ENCODE measurements at places on chromosomes 2 and 18.

DNA sequence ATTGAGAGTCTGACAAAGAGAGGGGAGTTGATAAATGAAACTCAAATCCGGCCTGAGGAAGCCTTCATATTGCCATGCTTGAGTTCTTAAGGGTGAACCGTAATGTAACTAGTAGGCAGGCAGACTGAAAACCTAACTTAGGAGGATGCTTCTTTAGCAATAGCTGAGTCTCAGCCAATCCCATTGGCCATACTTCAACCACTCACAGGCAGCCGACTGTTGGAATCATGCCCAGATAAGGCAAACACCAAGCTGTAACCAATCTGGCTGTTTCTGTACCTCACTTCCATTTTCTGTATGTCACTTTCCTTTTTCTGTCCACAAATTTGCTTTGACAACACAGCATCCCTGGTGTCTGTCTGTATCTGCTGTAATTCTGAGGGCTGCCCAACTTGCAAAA, 39.5 kb downstream of the TPRKB start:
- no peak for DNase-seq

GRCh38 chr2:54763636-54764291, 40.3 kb downstream of the EML6 start:
- DNase-seq = peak; percentile 13

- no peak for DNase-seq
Measured at GRCh38 chr2:138219961-138220360, 255.7 kb downstream of the HNMT start.

GRCh38 chr2:28032816-28033215, 142.3 kb downstream of the BABAM2 start:
- no peak for DNase-seq

GRCh38 chr2:60507211-60507965, 46.1 kb downstream of the BCL11A start:
- DNase-seq = no peak

DNA sequence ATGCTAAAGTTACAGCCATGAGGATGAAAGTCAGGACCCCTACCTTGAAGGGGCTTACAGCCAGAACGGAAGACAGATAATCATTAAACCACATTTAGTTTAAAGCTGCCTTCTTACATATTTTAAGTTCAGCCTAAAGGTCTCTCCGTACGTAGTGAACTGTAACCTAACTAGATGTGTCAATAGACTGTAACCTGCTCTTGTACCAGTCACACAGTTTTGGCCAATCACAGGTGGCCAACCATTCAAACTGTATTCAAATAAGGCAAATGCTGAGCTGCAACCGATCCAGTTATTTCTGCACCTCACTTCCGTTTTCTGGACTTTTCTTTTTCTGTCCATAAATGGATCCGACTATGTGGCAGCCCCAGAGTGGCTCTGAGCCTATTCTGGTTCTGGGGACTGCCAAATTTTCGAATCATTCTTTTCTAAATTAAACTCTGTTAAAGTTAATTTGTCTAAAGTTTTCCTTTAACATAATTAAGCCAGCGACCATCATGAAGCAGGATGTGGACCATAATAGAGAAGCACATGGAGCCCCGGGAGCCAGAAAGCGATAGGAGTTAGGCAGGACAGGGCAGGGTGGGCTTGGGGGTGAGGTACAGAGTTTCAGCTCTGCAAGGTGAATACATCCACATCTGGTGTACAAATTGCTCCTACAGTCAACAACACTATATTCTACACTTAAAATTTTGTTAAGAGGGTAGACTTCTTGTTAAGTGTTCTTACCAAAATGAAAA, 48.4 kb upstream of the YPEL5 start:
- DNase-seq = no peak

GRCh38 chr2:201258666-201259615, 1.4 kb upstream of the CASP8 start:
- DNase-seq = no peak

DNA sequence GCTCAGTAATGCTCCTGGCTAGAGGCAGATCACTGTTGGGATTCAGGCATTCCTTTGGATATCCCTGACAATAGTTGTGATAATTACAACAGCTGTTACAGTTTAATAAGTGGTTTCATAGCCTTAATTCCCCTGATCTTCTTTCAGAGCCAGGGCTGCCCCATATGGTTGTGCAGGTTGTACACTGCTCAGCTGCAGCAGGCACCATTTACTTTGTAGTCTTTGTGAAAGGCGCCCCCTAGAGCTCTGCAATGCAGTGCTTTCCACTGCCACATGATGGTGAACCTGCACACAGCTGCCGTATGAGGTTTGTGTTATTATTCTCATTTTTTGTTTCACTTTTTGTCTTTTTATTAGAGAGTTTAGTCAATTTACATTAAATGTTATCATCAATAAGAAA, 239.1 kb downstream of the KCNS3 start:
- no peak for DNase-seq

DNA sequence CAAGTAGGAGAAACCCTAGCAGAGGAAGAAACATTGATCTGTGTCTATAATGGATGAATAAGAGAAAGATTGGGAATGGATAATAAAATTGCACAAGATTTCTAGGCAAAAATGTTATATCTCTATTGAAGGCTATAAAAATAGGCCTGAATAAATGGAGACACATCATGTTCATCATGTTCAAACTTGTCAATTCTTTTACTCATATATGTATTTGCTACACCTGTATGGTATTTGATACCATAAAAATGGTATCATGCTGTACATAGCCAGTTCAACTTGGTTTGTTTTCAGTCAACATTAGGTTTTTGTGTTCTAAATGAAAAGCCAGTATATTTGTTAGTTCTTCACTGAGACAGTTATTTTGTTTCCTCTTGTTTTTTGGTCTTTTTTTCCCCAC, 132.2 kb upstream of the RNF152 start:
- no peak for DNase-seq

GRCh38 chr18:48430150-48430549, 21.0 kb upstream of the ZBTB7C start:
- no peak for DNase-seq

DNA sequence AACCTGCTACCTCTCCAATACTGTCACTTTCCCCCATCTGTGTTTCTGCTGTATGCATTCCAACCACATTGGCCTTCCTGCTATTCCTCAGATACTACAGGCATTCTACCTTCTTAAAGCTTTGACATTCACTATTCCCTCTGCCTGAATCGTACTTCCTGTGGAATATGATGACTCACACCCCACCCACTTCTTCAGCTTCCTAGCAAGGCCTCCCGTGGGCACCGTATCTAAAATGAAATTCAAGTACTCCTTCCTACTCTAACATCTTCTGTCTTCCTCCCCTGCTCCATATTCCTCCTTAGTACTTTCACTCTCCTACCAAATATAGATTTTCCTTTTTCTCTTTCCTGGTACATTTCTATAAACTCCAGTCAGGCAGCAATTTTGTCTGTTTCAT, 710.4 kb downstream of the RNF144A start:
- DNase-seq = no peak

- DNase-seq = no peak
Measured at GRCh38 chr18:63259567-63260379, 59.8 kb downstream of the BCL2 start.

DNA sequence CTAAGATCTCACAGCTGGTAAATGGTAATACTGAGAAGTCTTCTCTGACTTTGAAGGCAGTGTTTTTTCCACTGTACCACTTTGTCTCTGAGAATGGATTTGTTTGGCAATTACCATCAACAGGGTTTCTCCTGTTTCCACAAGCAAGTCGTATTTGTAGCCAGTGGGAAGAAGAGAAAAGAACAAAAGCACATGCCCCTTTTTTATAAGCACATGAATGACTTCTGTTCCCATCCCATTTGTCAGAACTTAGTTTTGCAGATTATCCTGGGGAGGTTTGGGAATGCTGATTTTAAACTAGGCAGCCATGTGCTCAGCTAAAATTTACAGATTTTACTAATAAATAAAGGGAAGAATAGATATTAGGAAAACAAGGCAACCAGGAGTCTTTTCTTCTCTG, 92.9 kb upstream of the ZSWIM2 start:
- no peak for DNase-seq

DNA sequence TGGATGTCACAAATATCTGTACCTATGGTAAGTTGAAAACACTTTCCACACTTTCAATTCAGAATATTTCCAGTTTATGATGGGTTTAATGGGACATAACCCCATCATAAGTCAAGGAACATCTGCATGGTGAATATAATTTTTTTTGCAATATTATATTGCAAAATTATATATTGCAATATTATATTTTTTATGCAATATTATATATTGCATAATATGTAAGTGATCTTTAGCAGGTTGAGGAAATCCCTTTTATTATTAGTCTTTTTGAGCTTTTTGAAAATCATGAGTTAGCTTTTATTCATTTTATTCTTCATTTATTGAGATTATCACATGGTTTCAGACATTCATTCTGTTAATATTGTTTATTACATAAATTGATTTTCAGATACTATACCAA, 342.2 kb upstream of the GALNT5 start:
- DNase-seq = no peak

DNA sequence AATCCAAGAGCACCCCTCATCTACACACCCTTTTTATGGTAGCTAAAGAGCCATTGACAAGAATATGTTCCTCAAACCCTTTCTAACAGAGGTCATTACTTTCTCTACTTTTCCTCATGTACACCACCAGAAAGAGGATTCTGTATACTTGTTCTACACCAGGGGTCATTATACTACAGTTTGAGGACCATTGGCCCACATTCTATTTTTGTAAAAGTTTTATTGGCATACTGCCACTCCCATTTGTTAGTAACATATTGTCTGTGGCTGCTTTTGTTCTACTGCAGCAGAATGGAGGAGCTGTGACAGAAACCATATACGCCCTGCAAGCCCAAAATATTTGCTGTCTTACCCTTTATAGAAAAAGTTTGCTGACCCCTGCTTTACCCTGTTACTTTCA, 14.3 kb downstream of the HTR2B start:
- no peak for DNase-seq

DNA sequence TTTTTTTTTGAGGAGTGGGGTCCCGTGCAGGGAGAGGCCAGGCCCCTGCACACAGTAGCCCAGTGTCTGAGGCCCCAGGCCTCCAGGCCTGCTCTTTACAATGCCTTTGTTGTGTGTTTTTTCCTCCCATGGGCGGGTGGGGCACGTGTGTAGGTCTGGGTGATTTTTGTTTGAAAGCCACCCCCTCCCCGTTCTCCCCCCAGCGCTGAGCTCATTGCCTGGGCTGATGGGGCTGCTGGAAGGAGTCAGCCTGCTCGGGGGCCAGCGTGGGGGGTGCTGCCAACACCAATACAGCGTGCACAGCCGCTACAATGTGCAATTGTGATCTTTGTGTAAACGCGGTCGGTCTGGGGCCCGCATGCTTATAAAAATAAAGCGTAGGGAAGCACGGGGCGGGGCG, 142.7 kb downstream of the DYSF start:
- no peak for DNase-seq

DNA sequence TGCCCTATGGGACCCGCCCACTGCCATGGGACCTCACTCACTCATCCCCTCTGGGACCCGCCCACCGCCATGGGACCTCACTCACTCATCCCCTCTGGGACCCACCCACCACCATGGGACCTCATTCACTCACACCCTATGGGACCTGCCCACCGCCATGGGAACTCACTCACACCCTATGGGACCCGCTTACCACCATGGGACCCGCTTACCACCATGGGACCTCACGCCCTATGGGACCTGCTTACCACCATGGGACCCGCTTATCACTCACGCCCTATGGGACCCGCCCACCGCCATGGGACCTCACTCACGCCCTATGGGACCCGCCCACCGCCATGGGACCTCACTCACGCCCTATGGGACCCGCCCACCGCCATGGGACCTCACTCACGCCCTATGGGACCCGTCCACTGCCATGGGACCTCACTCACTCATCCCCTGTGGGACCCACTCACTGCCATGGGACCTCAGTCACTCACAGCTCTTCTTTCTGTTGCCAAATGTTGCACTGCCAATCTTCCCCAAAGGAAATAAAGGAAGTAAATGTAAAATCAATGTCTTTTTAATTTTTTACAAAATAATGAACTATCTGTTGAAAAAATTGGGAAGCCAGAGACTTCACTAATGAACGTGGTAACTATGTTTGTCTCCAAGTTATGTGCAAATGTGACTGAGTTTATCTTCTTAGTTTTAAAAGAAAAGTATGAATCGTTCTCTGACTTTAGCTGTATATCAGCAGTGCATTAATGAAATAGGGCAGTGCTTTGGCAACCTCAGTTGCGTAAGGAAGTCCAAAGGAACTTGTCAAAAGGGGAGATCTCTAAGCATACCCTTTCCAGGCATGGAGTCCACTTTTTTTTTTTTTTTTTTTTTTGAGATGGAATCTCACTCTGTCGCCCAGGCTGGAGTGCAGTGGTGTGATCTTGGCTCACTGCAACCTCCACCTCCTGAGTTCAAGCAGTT, 101.5 kb upstream of the MGAT5 start:
- DNase-seq = no peak

Measured in CD4-positive, alpha-beta T cell treated with Interleukin-21 for 1 hour (primary cell).